Kidney (tissue), 22 donors: ENCODE measurements at places on chromosomes 3 and 15. TPM values are rescaled to one million over a fixed set of nuclear protein-coding genes. Genes with fewer than 3 reads are reported as not detected.

Gene ERC2
- polyA plus RNA-seq: 0.92 TPM

Gene SMCO1
- polyA plus RNA-seq: not detected

Gene KCNMB2
- polyA plus RNA-seq: 2.1 TPM

Gene MCF2L2
- 0.32 TPM for polyA plus RNA-seq

Gene CIDEC
- not detected for polyA plus RNA-seq

Gene KNG1
- polyA plus RNA-seq: 710 TPM
